HuH-7 (cell line): ENCODE measurements at places on chromosomes 1 and 21.
A peak's percentile ranks its signal among the peaks of the same experiment; 100 is the strongest.

GRCh38 chr1:46652321-46653100 is 15.7 kb downstream of the ATPAF1 start:
- no peak for DNase-seq

- no peak for DNase-seq
These were observed 1.1 kb downstream of the SERBP1 start for GRCh38 chr1:67429011-67429527.

- DNase-seq, result no peak
These were observed 171.7 kb downstream of the NFIA start for GRCh38 chr1:61253912-61254633.

GRCh38 chr1:193356249-193356648 is 169.8 kb upstream of the B3GALT2 start:
- no peak for DNase-seq

DNA sequence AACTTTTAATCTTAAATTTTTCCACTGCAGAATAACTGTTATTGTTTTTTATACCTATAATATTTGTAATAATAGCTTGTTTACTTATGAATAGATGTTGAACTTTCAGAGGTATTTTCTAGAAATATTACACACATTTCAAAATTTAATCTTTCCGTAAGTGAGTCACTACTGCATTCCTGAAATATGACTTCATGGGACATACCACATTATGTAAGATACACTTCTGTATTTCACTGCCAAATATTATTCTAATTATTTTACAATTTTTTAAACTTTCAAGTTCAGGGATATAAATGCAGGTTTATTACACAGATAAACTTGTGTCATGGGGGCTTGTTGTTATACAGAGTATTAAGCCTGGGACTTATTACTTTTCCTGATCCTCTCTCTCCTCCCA is 2220.5 kb downstream of the NCAM2 start:
- no peak for DNase-seq

- DNase-seq, result no peak
These were observed 64.0 kb downstream of the KCNAB2 start for GRCh38 chr1:6109688-6110087.

GRCh38 chr1:43536864-43537358 is 6.2 kb downstream of the PTPRF start:
- DNase-seq, result no peak

DNA sequence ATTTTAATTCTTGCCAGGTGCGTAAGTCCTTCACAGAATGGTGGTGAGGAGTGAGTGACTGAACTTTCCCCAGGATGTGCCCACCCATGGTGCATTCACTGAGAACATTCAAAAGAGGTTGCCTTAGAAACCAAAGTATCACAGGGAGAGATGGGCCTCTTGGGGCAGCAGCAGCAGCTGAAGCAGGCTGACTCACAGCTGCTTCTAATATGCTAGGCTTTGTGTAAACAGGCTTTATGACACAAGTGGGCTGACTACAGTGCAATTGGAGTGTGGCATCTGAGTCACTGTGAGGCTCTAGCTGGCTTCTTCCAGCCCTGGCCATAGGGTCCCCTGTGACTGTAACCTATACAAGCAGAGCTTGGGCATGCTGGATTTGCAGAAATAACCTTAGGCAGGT is 12.6 kb downstream of the PIGP start:
- peak; percentile 48 for DNase-seq

DNA sequence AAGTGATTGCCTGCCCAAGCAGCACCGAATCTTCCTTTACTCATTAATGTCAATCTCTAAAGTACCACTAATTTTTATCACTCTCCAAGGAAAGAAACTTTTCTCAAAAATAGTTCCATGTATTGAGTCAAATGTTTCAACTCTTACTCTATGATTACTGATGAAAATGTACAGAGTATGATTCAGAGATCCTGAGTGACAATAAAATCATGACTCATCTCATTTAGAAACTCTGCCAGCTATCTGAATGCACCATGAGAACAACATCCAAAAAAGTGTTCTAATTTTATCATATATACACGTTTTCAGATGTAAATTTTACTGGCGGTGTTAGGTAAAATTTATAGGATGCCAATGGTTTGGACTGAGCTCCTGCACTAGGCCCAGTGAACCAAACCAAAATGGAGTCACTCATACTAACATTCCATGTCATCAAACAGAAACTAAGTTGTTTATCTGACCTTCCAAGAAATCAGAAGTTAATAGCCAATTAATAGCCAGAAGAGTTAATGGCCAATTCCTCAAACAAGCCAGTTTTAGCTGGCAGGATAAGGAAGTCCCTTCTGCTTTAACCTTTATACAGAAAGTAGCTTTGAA is 22.6 kb downstream of the PLPPR5 start:
- DNase-seq, result no peak

DNA sequence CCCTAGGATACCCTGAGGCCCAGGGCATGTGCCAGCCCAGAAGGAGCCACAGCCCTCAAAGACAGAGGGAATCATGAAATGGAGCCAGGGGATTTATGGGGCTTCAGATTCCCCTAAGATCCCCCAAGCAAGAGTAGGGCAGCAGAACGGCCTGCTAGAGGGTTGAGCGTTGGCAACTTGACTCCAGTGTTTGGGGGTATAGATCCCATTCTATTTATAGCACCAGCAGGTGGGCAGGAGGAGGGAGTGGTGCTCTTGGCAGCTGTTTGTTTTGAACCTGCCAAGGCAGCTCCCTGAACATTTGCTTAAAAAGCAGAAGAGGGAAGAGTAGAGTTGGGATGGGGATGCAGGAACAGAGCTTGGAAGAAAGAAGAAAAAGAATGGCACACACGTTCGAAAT is 33.7 kb downstream of the GLUL start:
- no peak for DNase-seq

DNA sequence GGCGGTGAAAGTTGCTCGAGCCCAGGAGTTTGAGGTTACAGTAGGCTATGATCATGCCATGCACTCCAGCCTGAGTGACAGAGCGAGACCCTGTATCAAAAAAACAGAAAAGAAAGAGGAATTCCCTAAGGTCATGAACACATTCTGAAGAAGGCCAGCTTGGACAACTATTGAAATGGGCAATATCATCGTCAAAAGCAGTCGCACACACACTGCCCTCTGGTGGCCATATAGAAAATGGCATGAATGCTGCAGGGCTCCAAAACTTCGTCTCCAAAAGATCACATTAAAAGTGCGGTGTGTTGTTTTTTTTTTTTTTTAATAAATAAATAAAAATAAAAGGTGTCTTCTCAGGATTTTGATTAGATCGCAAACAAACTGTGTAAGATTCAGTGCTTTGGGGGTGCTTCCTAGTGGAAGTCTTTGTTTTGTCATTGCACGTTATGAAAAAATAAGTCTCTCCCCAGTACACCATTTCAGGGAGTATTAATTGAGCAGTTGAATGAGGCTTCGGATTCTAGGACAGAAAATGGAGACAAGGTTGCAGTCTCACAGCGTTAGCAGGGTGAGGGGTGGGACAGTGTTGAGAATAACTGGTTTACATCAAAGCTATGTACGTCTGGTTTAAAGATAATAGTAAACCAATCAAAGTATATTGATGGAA is 87.5 kb upstream of the FMN2 start:
- DNase-seq, result peak; percentile 54

GRCh38 chr1:94271373-94271772 is 34.0 kb upstream of the ARHGAP29 start:
- no peak for DNase-seq

- no peak for DNase-seq
These were observed 1.2 kb downstream of the MAPKAPK2 start for GRCh38 chr1:206685769-206686477.

DNA sequence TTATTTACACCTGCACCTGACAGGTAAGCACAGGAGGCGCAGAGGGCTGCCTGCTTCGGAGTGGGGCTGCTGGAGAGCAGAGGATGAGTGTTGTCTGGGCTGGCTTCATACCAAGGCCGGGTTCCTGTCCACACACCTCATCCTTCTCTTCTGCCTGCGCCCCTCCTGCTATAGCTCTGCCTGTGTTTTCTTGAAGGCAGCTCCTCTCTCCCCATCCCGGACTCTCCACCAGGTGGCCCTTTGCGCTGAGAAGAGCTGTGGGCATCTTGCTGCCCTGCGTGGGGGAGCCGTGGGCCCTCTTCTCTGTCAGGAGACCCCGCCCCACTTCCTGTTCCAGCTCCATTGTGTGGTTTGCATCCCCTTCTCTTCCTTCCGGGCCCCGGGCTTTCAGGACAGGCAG is 35.0 kb downstream of the ARHGEF10L start:
- DNase-seq, result no peak

- no peak for DNase-seq
These were observed 1.7 kb downstream of the SLC50A1 start for GRCh38 chr1:155137154-155137949.

- no peak for DNase-seq
These were observed 1.1 kb upstream of the OSBPL9 start for GRCh38 chr1:51615780-51616291.

DNA sequence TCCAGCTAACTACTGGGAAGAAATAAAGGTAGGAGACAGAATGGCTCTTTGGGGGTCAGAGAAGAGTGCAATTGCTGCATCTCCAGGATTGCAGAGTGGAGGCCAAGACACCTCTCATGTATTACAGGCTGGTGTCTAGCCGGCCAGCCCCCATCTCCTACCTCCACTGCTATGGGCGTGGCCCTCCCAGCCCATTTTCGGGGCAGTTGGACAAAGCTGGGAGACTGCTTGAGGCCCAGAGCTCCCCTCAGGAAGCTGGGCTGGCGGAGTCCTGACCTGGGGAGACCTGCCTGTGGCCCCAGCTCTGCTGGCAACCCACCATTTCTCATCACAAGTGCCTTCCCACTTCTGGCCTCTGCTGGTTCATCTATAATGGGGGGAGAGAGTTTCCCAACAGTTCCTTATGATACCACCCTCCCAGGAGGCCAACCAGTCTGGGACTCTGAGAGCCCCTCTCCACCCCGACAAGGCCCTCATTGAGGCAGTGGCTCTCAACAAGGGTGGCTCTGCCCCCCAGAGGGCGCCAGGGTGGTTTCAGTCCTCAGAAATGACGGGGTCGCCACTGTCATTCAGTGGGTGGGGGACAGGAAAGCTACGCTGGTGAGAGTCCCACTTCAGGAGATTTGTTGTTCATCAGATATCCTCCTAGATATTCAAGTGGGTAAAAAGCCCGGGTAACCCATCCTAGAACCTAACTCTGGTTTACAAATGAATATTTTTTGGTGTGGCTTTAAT is 11.5 kb downstream of the RAP1GAP start:
- no peak for DNase-seq

DNA sequence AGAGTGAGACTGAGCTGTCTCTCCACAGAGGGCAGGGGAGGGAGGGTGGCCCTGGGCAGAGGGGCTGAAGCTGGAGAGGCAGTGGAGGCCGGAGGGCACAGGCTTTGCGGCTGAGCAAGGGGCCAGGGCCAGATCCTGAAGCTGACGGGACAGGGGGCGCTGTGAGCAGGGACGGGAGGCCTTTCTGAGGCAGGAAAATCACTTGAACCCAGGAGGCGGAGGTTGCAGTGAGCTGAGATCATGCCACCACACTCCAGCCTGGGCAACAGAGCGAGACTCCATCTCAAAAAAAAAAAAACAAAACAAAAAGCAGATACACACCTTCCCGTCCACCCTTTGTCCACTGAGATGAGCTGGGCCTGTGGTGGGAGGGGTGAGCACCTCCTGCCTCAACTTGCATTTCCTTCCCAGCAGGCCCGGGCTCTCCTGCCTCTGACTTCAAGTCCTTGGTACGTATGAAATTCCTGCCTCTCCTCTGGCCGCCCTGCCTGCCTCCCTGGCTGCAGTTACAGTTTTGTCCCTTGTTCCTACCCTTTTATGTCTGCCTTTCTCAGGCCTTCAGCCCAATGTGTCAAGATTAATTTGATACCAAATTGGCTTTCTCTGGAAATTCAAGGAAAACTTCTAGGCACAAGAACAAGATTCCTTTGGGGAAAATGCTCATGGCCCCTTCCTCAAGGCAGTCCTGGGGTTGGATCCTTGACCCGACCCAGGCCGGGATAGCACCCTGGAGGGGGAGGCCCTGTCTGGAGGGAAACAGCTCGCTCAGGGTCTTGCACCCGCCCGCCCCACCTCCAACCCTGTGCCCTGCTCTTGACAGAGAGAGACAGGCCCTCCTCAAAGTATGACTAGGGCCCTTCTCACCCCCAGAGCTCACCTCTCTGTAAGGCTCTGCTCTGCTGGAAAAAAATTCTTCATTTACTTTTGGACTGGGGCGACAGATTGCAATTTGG is 11.2 kb upstream of the ADAMTSL4 start:
- DNase-seq, result no peak

DNA sequence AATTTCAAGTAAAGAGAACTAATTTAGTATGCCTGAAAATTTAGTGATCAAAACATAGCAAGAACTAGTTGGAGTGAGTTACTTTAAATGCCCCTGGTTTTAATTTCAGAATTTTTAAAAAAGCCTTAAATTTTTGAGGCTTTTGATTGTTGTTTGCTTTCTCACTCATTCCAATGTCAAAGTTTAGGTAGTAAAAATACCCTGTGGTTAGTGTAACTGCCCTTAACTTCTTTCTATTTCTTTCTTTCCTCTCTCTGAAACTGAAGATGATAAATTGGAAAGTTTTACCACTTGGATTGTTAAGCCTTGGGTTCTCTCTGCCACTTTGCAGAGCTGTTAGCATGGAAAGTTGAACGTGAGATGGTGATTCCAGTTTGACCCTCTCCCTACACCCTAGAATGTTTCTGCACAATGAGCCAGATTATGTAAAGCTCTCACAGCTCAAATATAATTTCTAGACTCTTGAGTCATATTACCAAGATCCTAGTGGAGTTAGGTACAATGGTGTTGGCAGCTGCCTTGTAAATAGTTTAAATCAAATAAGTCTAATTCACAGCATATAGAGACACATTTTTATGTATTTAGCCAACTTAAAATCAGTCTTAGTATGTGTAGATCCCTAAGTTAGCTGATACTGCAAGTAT is 192.4 kb upstream of the SGIP1 start:
- no peak for DNase-seq

DNA sequence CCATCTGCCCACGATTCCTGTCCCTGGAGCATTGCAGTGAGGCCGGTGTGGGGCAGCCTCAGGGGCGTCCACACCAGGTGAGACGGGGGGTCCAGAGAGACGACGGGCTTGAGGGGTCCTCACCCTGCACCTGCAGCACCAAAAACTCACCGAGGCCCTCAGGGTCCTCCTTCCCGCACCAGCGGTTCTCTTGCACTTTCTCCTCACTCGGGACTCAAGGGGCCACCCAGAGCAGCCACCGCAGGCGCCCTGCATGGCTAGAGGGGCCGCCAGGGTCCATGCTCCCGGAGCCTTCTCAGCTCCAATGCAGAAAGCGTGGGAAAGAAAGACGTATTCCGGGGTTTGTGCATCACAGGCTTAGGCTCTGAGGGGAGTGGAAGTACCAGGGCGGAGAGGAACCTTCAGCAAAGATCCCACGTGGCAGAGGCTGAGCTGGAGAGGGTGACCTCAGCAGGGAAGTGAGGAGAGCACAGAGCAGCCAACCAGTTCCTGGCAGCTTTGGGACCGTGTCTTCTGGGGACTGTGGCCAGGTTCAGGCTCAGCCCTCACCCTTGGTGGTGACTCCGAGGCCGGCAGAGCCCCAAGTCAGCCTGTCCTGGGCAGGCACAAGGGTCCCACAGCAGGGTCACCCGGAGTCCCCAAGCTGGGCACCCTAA is 19.5 kb upstream of the COL6A2 start:
- no peak for DNase-seq
